ENCODE measurements at places on chromosomes 2 and 18. TPM values are rescaled to one million over a fixed set of nuclear protein-coding genes. Genes with fewer than 3 reads are reported as not detected.

The ZNF385B gene
- not detected for total RNA-seq

The PLCL1 gene
- not detected for total RNA-seq

DNA sequence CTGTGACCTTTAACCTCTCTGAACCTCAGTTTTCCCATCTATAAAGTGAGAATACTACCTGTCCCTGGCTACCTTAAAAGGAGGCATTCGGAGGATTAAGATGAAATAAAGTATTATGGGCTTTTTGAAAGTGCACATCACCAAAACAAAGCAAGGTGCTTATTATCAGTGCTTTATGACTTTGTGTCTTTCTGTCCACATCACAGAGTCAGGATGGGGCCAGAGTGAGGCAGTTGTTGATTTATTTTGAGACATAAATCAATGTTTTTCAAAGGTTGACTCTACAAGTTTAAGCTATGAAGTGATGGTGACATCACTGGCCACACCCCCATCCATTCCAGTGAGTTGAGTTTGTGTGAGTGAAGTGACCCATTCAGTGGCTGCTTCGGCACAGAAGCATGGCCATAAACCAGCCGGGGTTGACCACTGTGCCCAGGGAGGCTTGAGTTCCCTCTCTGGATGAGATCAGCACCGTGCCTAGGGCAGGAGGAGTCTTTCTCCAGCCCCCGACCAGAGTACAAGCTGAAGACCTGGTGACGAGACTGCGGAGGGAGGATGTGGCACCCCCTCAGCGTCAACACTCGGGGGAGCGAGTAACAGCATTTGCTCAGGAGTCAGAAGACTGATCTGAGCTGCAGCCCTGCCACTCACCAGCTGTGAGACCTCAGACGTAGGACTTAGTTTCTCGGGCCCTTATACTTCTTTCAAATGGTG is 89.0 kb upstream of the PPP1CB start:
- H3K4me1 ChIP-seq, result no peaks in the 10 kb centered on the region
- H3K27me3 ChIP-seq, result no peaks in the 10 kb centered on the region
- H3K36me3 ChIP-seq, result no peaks in the 10 kb centered on the region
- DNase-seq, result no peak
- no peak overlapping the region for H3K4me3 ChIP-seq

DNA sequence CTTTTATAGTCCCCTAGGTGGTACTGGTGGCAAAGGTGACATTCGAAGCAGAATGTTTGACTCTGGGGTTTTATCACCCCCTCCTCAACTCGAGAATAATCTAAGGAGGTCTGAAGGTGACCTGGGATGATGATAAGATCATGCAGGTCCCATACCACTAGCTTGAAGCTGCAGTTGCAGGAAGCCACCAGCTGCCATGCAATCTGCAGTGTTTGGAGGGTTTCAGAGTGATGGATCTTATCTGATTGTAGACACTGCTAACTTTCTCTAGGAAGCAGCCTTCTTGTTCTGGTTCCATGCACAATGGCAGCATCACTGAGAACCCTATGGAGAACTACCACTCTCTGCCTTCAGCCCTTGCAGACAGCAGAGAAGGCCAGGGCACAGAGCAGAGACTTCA is 59.4 kb upstream of the LRPPRC start:
- no peak overlapping the region for H3K27ac ChIP-seq
- no peaks in the 10 kb centered on the region for H3K27me3 ChIP-seq
- peak; percentile 23 for DNase-seq
- H3K4me3 ChIP-seq, result no peak overlapping the region
